T-helper 2 cell treated with Interferon-gamma antibody and Interleukin-4, amounts not matched to agents 5 μg/mL and 100 μg/mL, for 36 hours (primary cell): ENCODE measurements at places on chromosomes 6 and 20.

DNA sequence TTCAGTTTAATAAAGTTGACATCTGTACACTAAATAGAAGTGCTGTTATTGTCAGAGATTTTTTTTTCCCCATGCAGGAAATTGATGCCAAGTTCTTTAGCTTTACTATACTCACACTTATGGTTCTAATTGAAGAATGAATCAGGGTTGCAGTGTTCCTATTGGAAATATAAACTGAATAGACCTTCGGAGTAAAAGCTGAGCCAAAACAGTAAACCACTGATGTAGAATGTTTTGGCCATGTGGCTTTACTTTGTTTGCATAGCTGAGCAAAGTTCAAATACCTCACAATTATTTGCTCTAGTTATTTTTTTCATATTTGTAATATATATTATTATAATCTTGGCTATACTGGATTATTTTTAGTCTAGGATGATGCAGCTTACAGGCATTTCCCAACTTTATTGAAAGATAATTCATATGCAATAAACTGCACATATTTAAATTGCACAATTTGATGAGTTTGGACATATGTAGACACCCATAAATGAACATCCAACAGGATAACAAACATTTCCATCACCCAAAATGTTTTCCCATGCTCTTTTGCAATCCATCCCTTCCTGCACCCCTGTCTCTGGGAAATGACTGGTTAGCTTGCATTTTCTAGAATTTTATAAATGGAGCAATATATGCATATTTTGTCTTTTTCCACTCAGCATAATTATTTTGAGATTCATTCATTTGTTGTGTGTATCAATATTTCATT, 105.8 kb upstream of the NOX3 start:
- DNase-seq: no peak

DNA sequence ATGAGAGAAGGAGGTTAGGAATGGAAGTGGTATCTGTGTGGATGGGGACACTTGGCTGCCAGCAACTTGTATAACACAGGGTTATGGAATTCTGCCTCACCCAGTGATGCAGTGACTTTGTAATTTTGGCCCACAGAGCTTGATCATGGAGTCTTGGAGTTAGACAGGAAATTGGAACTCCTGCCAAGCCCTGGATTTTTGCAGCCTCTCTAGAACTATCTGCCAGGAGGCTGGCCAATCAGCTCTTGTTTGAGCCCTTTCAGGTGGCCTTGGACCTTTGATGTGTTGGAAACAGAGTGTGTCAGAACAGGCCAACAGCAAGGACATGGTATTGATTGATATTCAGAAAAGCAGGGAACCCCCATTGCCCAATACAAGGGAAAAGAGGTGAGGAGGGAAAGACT, 157.7 kb upstream of the GGTLC1 start:
- no peak for DNase-seq

DNA sequence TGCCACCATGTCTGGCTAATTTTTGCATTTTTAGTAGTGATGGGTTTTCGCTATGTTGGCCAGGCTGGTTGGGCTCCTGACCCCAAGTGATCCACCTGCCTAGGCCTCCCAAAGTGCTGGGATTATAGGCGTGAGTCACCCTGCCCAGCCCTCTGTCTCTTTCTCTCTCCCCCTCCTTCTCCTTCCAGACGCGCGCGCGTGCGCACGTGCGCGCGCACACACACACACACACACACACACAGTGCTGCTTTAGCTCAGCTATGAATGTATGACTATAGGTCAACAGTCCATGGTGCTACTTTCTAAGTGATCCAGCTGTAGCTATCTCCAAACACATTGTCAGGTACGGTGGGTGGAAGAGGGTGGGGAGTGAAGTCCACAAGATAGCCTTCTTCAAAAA, 449.5 kb downstream of the PHF3 start:
- no peak for DNase-seq

GRCh38 chr6:6256886-6257285, 63.6 kb downstream of the F13A1 start:
- DNase-seq: no peak

DNA sequence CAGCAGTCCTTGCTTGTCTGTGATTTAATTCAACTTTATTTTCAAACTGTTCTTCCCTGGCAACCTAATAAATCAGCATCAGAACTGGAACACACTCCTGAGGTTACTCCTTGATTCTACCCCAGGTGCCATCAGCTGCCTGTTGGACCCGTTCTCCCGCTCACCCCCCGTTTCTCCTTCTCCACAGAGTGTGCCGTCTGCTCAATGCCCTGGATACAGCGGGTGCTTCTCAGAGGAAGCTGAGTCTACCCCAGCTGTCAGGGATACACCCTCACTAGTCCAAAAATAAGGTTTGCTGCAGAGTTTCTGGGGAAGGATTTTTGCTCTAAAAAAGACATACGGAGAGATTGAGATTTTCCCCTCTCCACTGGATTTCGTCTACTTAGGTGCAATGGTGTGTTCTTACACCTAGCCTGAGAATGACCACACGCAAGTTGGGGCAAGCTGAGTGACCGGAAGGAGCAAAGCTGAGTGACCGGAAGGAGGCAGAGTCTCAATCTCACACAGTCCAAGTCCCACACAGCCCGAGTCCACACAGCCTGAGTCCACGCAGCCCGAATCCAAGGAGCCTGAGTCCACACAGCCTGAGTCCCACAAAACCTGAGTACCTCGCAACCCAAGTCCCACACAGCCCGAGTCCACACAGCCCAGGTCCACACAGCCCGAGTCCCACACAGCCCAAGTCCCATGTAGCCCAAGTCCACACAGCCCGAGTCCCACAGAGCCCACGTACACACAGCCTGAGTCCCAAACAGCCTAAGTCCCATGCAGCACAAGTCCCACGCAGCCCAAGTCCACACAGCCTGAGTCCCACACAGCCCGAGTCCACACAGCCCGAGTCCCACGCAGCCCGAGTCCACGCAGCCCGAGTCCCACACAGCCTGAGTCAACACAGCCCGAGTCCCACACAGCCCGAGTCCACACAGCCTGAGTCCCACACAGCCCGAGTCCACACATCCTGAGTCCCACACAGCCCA, 58.6 kb upstream of the DACT2 start:
- DNase-seq: no peak

DNA sequence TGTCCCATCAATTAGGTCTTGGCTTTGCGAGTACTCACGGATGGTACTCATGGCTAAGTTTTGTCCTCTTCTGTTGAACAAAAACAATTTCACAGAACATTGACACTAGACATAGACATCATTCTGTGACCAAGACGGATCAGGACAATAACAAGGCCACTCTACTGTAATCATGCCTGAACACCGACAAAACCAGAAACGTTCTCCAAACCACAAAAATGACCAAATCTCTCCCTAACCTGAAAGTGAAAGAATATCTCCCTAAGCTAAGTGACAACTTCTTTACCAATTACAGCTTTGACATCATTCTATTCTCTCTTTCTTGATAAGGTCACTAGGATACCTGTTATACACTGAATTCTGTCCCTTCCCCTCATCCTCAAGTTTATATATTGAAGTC, 40.0 kb upstream of the SLC2A12 start:
- no peak for DNase-seq

DNA sequence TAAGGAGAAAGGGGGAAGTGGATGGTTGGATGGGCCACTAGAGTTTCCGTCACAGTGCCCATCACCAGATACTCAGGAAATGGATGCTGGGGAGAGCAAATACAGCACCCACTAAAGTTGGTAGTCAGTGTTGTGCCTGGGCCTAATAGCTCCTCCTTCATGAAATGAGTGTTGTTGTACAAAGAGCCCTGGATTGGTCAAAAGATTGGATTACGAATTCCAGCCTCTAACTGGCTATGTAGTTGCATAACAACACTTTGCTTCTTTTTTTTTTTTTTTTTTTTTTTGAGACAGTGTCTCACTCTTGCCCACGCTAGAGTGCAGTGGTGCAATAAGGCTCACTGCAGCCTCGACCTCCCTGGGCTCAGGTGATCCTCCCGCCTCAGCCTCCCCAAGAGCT, 27.4 kb downstream of the KCNG1 start:
- DNase-seq: no peak

GRCh38 chr6:17866876-17867444, 120.5 kb downstream of the KIF13A start:
- DNase-seq: no peak

- no peak for DNase-seq
Observed at GRCh38 chr6:56851074-56851473, 103.8 kb upstream of the BEND6 start.

DNA sequence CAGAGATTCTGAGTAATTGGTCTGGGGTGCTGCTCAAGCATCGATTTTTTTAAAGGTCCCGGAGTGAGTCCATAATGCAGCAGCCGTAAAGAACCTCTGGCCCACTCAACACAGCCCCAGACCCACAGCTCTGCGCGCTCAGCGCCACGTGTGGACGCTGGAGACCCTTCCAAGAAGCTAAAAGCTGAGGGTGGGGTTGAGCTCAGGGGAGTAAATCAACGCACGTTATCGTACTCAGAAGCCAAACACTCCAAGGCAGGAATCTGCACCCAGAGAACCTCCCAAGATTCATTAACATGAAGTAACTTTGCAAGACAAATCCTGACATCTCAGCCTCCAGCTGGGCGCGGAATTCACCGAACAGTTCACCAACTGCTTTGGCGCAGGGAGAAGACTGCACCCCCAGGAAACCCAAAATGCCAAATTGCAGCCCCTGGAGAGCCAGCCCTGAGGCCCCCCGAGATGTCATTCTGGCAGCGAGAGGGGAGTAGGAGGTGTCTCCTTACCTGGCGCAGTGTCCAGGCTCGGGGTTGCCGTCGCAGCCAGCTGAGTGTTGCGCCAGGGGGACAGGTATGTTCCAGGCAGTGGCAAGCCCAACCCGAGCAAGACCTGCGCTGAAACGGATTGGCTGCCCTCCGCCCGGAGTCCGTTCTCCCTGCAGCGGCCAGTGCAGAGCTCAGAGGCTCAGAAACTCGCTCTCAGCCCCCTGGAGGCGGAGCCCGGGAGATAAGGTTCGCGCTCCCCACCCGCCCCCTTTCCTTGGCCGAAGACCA, at the start of gene COL21A1:
TSS of gene COL21A1 (minus strand) at position 700 of the 773 bp plus-strand sequence. CDS start 64,962 bp downstream, outside the sequence.
- no peak for DNase-seq

GRCh38 chr6:108166664-108167448, 1.0 kb downstream of the NR2E1 start:
- DNase-seq: no peak

GRCh38 chr20:45798935-45799642, 7.3 kb downstream of the DNTTIP1 start:
- peak; percentile 40 for DNase-seq
